RKO (cell line): ENCODE measurements at places on chromosomes 2 and 18.

- no peak for DNase-seq
Observed at GRCh38 chr2:157822993-157823392, 53.1 kb downstream of the ACVR1 start.

- no peak for DNase-seq
Observed at GRCh38 chr2:36858551-36859365, 107.6 kb downstream of the STRN start.

- no peak for DNase-seq
Observed at GRCh38 chr18:59323931-59324622, 5.6 kb upstream of the CPLX4 start.

- DNase-seq: no peak
Observed at GRCh38 chr2:237196409-237196808, 110.7 kb downstream of the COPS8 start.

- DNase-seq: no peak
Observed at GRCh38 chr2:84238907-84239306, 220.2 kb downstream of the SUCLG1 start.

GRCh38 chr2:233258211-233258610, 6.7 kb downstream of the ATG16L1 start:
- DNase-seq: no peak

DNA sequence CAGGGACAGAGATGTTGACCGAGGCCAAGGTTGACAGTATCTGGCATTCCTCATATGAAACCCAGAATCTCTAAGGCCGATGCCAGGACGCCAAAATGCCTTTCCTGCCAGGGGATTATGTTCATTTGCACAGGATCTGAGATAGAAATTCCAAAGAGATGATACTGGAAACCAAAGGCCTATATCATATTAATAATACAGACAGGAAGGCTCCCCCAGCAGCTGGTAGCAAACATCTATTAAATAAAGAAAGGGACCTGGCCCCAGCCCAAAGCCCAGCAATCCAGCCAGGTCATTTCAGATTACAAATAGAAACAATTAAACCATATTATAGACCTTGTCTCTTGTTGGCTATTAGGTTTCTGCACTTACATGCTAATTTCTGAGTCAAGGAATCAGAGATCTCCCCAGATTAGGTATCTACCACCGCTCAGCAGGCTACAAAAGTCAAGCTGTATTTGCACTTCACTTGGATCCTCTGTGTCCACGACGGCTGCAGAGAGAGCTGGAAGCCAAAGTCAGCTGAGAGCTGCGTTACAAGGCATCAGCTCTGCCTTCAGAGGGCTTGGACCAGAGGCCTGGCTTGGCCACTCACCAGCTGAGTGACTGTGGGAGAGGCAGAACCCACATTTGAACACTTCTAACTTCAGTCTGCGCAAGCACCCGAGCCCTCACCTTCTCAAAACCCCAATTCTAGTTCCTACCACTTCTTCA, 269.3 kb upstream of the SIX2 start:
- no peak for DNase-seq

GRCh38 chr2:70202236-70202806, 11.5 kb upstream of the C2orf42 start:
- DNase-seq: no peak

GRCh38 chr2:43070030-43070429, 156.4 kb downstream of the ZFP36L2 start:
- no peak for DNase-seq

GRCh38 chr18:50869150-50869549, 9.8 kb upstream of the ME2 start:
- DNase-seq: no peak

DNA sequence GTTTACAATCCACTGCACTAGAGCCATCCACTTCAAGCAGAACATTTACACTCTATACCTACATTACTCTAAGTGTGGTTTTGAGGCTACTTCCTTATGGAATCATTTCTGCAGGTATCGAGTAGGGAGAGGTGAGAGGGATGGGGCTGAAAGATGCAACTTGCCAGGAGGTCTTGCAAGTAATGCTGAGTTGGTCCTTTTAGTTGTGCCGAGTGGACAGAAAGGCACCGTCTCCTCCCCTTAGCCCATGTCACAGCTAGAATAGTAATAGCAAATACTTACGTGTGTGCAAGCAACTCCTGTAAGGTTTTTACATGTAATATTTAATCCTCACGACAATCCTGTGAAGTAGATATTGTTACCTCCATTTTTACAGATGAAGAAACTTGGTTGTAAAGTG, 158.8 kb upstream of the TTC39C start:
- no peak for DNase-seq

DNA sequence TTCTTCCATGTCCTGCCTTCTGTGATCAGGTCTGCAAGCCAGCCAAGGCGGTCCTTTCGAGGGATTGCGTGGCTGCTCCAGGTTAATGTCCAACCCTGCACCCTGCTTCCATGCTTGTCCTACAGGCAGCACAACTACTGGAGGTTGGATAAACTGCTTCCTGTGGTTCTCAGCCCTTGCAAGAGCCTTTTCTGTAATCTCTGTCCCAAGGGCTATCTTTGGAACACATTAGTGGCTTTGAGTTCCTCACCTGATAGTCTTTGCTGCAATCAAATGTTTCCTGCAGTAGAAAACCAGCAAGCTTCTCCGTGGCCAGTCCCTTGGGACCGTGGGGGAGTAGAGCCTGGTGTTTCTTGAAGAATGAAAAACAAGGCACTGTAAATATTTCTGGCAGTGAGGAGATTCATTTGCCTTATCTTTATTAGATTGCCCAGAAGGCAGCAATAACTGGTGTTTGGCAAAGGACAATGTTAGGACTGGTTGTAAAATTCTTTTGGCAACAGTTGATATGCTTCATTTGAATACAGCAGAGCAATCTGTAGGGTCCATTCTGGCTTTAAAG, 214.4 kb downstream of the FHOD3 start:
- DNase-seq: no peak

DNA sequence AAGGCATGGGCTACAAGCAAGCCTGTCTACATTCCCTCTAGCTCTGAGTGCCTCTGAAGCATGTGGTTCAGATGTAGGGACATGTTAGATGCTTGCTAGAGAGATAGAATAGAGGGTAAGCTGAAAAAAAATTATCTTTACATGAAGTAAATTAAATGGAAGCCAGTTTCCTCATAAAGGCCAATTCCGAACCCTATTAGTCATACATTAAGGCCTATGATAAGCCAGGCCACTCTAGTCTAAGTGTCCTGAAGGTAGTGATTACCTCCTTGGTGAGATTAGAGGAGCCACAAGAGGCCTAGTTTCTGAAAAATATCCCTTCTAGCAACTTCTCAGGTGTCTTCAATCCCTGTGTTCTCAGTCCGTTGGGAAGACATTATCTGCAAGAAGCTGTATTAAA, 72.4 kb upstream of the NPAS2 start:
- no peak for DNase-seq

GRCh38 chr2:136378712-136379595, 261.0 kb upstream of the CXCR4 start:
- DNase-seq: peak; percentile 55

DNA sequence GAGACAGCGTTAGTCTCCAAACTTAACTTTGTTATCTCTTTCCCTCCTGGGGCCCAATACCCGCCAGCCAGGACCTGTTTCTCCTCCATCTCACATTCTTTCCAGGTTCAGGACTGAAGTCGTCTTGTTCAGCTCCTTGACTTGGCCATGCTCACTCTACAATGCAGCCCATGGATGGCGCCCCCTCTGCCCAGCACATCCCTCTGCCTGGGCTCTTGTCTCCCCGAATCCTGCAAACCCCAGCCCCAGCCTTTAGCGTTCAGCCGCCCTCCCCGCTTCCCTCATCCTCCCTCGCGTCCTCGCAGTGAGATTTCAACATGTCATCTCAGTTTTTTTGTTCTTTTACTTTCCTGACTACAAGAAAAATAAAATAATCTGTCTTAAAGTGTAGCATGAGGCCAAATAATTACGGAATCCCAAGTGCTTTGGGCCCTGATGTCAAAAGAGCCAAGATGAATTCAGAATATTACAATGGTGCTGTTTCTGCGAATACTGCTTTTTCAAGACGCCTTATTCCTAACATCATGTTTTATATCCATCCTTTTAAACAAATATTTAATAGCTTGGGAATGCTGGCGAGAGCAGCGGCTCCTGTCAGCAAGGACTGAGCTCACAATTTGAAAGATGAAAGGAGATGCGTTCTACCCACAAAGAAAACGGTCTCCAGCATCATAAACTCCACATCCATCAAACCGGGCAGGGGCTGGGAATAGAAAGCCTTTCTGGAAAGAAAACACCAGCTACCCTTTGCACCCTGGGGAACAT, 1.0 kb downstream of the FAM178B start:
- DNase-seq: no peak

GRCh38 chr2:170339322-170339721, 161.4 kb downstream of the MYO3B start:
- DNase-seq: no peak

- DNase-seq: no peak
Observed at GRCh38 chr18:31101183-31102024, 817 bp downstream of the DSC2 start.

DNA sequence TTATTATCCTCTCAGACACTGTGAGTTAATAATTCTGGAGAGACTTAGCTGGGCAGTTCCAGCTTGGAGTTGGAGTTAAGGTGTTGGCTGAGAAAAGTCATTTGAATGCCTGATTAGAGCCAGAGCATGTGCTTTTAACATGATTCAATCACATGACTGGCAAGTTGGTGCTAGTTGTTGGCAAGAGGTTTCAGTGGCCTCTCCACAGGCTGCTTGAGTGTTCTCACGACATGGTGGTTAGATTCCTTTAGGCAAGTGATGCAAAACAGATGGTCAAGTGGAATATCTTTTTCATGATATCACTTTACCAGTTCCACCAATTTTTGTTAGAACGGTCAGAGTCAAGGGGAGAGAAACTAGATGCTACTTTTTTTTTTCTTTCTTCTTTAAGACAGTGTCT, 262.7 kb upstream of the FN1 start:
- DNase-seq: no peak

- no peak for DNase-seq
Observed at GRCh38 chr2:2275451-2275850, 55.6 kb downstream of the MYT1L start.

DNA sequence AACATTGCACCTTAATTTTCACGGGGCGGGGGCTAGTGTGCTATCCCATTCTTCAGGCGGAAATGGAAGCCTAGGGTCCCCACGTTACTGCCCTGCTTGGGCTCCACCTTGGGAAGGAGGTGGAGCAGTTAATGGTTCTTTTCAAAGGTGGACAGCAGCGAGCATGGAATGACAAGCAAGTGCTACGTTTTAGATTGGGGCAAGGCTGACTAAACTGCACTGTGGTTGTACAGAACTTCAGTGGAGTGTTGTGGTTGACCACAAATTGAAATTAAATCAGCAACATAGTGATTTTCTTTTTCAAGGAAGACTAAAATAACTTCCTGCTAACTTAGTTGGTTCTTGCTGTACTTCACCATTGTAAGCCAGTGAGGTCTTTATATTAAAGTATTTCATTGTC, 47.0 kb downstream of the CHRNA1 start:
- no peak for DNase-seq
